CD4-positive, alpha-beta T cell treated with Interleukin-4 for 4 hours (primary cell): ENCODE measurements at places on chromosomes 2 and 18.

DNA sequence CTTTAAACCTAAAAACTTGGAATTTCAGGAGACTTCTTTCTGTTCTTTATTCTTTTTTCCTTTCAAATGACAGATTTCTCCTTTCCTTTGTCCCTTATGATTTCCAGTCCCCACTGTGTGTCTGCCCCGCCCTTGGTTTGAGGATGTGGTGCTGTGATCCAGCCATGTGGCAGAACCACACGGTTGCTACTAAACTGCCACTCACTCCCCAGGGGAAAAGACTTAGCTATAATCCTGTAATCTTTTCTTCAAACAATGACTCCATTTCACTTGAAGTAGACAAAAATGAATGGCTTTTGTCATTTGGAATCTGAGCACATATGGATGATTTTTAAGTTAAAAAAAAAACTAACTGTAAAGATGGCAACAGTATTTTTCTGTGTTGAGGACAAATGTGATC, 76.2 kb upstream of the STAM2 start:
- no peak for DNase-seq

DNA sequence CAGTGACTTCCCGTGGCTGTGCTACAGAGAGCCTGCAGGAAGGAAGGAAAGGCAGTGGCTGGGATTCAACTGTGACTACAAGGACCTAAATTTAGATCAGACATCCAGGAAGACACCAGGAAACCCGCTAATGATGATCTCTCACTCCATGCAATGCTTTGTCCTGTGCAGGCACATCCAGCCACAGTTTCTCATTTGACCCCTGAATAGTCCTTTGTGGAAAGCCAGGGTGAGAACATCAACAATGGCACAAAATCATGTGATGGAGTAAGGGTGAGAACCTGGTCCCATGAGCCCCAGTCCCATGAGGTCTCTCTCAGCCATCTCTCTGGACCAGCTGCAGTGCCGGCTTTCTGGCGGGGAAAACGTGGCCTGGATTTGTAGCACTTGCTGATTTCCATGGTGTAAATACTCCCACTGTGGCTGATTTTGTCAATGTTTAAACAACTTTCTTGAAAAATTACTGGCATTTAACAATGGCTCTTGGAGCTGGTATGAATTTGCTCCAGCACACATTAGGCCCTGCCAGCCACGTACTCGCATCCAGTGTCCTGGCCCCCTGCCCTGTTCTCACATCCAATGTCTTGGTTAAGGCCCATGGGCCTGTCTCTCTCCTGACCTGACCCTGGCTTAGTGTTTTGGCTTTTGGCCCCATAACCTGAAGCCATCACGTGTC, 159.0 kb upstream of the HAAO start:
- DNase-seq, result no peak

DNA sequence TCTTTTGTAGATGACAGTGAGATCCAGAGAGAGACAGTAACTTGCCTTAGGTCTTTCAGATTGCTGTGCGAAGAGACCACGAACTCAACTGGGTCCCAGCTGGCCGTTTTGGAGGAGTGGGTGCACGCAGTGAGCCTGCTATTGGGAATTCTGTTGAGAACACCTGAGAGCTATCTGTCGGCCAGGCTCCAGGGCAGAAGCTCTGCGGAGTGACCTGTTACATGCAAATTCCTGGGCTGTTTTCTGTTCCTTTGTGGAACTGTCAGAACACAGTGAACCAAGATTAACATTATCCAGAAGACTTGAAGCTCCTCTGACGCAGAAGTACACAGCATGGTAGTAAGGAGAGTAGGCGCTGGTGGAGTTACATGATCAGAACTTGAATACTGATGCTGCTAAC, 99.5 kb upstream of the LMAN1 start:
- no peak for DNase-seq

DNA sequence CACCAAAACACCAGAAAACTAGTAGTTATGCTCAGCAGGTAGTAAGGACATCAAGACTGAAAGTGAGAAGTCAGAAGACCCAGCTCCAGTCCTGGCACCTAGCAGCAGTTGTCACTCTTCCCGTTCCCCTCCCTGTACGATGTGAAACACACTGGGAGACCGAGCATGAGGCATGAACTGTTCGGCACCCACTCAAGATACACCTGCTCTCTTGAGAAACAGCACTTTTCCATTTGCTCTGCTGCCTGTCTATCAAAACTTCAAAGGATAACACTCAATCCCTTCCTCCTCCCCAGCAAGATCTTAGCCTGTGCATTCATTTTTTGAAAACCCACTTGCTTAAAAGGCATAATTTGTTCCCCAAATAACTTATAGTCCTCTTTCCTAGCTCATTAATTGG, 123.9 kb downstream of the PLEKHM3 start:
- DNase-seq, result no peak

DNA sequence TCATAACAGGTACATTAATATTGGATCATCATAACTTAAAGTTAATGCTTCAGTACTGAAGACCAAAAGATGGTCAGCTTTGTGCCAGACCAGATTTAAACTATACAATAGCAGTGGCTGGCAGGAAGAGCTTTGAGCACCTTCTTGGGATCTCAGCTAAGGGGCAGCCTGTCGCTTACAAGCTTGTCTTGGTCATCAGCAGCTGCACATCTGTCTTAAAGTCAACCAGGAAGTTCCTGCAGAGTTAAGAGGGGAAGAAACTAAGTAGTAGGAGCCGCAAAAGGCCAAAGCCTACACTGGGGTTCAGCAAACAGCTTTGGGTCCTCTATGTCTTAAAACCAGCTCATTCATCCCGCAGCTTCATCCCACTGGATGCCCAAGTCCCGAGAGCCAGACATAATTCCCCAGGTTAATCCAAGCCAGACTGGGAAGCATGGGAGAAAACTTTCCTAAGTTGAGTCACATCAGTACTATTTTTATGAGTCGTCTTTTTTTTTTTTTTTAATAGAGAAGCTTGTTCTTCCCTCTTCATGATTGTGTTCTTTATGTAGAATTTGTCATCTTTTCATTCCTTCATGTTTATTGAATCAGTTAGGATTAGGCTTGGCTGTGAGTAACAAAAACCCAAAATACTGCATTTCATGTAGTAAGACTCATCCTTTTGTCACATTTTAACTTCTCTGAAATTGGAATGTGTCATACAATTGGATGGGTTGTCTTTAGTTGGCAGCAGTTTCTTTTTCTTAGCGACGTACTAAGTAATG, 59.3 kb downstream of the SERTAD2 start:
- DNase-seq, result no peak

GRCh38 chr18:21110713-21111345, 784 bp downstream of the ROCK1 start:
- peak; percentile 65 for DNase-seq

DNA sequence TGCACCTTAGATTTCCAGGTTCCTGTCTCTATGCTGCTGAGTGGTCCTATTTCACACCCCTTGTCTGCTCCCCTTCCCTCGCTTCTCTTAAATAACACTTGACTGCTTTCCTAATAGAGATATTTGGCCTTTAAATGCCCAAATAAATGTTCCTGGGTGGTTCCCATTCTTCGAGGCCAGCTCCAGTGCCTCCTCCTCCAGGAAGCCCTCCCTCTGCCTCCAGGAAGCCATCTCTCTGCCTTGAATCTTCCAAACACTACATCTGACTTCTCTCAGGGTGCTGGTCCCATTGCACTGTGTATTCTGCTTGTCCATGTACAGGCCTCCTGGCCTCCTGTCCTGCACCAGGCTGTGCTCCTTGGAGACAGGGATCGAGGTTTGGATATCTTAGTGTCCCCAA, 14.2 kb downstream of the EHD3 start:
- DNase-seq, result no peak

DNA sequence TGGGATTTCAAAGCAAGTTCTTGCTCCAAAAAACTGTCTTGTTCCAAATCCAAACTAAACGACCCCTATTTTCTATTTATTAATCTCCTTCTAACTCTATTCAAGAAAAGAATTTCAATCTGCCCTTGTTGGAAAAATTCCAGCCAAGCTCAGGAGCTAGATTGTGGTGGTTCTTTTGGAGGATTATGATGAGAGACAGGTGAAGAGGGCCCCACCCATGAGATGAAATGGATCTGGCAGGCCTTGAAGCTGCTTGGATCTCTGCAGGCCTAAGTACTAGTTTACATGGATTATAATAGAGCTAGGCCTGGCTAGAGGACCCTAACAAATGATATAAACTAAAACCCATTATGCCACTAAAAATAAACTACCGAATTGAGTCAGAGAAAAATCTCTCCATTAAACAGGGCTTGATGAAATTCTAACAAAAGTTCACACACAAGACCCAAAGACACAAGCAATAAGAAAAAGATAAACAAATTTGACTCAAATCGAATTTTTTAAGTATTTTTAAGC, 101.6 kb downstream of the GFPT1 start:
- DNase-seq, result no peak

DNA sequence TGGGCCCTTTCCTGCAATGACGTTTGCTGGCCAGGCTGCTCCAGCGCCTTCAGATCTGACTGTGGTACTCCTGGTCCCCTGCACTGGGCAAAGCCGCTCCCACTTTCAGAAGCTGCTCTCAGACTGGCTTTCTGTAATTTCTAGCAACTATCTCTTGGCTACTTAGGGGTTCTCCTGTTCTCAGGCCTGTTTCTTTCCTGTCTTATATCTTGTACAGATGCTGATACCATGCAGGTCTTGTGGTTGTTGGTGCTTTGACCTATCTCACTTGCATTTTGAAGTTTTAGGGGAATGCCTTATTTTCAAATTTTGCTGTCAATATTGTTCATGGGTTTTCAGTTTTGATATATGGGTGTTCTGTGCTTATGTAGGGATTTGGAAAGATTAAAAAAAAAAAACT, 145.8 kb downstream of the CLIP4 start:
- DNase-seq, result no peak

DNA sequence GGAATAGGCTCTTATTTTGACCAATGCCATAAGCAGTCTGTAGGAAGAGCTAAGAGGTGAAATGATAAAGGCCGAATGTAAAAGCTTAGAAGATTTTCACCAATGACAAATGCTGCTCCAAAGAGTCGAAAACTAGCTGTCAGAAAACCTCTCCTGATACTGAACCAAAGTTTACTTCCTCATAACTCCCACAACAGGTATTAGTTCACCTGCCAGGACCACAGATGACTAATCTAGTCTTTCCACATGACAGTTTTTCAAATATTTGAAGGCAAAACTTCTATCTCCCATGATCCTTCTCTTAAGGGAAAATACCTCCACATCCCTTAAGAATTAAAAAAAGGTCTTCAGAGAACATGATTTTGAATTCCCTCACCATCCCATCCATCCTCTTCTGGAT, 473.2 kb upstream of the SPHKAP start:
- no peak for DNase-seq

DNA sequence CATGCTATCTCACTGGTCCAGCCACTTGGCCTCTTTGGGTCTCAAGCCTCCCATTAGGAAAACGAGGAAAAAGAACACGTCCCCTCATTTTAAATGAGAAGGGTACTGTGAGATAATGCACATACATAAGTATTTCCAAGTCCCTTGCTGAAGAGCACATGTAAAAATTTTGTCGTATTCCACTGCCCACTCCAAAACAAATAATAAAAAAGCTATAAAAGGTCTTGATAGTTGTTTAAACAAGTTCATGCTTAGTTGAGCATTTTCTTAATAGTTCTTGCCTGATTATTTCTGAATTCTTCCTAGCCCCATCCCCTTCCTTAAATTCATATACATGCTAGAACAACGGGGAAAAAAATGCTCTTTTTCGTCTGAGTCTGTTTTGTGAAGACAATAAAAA, 110.2 kb upstream of the RNU4ATAC start:
- no peak for DNase-seq

- no peak for DNase-seq
These were observed 238.2 kb upstream of the MYT1L start for GRCh38 chr2:2569306-2569705.

- DNase-seq, result peak; percentile 26
These were observed 50.6 kb downstream of the TTC21B start for GRCh38 chr2:165902934-165903333.

DNA sequence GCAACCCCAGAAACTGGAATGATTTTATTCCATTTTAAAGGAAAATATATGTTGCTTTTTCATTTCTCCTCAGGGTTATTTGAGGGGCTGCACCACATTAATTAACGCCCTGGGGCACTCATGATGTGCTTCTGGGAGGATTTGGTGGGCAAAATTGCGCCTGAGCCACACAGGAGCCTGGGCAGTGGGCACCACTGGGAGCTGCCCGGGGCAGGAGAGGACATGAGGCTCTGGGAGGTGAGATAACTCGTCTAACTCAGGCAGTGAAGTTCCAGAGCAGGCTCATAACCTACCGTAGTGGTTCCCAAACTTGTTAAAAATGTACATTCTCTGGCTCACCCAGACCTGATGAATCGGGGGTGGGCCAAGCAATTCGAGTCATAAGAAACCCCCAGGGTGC, 68.3 kb downstream of the EDAR start:
- DNase-seq, result no peak

DNA sequence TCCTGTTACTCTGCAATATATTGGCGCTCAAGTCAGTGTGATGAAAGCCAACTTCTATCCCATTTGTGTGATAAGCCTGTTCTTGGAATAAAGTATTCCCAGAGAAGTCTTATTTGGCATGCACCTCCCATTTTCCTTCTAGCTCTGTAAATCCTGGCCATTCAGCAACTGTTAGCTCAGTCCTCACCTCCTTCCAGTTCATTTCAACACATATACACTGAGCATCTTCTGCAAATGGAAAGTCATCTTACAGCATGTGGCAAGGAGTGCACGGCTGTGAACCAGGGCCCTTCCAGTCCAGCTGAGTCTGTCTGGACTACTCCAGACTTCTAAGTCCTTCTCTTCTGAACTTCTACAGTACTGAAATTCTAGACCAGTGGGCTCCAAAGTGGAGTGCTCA, 53.1 kb downstream of the SPATS2L start:
- no peak for DNase-seq

DNA sequence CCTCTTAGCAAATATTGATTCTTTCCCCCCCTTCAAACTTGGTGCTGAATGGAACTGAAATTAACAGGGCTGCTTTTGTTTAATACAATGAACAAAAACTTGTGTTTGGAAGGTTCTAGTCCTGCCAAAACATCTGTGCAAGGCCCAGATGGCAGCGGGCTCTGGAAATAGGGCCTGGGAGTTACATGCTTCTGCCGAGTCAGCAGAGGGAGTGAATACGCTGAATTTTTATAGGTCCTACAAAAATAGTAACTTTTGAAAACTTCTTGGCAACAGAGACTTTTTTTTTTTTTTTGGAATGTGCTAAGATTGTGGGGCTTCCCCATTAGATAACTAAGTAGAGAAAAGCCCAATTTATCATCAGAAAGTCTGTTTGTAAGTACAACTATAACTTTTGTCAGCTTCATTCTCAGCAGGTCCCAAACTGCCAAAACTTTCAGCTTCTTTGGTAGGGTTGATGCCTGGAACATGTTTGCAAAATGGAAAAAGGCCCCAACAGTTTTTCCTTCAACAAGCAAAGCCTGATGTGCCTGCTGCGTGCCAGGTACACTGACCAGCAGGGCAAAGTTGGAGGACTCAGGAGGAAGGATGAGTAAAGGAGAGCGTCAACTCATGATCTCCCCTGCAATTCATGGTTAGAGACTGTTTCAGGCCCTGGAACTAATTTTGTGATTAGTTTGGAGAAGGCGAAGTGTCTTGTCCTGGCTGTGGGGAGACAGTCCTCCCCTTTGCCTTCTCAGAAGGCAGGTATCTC, 45.1 kb upstream of the HDAC4 start:
- no peak for DNase-seq
